ENCODE measurements at places on chromosomes 11 and 22. TPM values are rescaled to one million over a fixed set of nuclear protein-coding genes. Genes with fewer than 3 reads are reported as not detected.

FGF19 gene
- not detected for total RNA-seq

SEPTIN3 gene
- total RNA-seq: 1.2 TPM

FBLN1 gene
- 128 TPM for total RNA-seq

UVRAG gene
- total RNA-seq: 12.3 TPM

APOA5 gene
- not detected for total RNA-seq

ALX4 gene
- 34.2 TPM for total RNA-seq

SLC5A1 gene
- not detected for total RNA-seq

APOL3 gene
- total RNA-seq: not detected

CHRM1 gene
- not detected for total RNA-seq

OR6T1 gene
- not detected for total RNA-seq

FAT3 gene
- total RNA-seq: under 0.01 TPM

DNA sequence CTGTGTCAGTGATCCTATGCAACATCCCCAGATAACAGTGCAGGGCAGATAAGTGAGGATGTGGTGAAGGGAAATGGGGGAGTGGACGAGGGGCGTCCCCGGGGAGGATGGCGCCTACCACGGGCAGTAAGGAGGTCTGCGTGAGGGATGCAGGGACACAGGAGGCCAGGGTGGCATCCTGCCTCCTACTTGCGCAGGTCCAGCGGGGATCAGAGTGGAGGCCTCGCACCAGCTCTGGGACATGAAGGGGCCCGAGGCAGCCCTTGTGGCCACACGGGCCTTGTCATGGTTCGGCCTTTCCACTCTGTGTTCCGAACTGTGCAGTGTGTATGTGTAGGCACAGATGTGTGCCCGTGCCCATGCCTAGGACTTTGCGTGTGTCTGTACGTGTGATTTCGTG lies 1227.5 kb downstream of the BRD1 start:
- DNase-seq: no peak

GRCh38 chr11:34454308-34455032 lies 15.7 kb downstream of the CAT start:
- DNase-seq: peak; percentile 7

GRCh38 chr11:95913830-95914615 lies 9.9 kb downstream of the MTMR2 start:
- no peak for DNase-seq

DNA sequence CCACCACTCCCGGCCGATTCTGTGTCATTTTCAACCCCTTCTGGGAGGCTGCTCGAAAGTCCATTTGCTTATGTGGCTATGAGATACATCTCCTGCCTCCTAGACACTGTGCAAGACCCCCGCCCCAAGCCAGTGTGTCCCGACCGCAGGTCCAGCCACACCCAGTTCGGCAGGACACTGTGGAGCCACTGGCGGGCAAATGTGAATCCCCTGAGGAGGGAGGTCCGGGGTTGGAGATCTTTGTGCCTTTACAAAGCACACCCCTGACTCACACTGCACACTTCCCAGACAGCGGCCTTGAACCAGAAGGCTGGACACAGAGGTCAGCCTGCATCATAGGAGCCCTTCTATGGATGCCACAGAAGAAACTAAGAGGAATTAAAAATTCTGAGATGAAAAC lies 17.4 kb downstream of the FXYD6 start:
- DNase-seq: no peak

DNA sequence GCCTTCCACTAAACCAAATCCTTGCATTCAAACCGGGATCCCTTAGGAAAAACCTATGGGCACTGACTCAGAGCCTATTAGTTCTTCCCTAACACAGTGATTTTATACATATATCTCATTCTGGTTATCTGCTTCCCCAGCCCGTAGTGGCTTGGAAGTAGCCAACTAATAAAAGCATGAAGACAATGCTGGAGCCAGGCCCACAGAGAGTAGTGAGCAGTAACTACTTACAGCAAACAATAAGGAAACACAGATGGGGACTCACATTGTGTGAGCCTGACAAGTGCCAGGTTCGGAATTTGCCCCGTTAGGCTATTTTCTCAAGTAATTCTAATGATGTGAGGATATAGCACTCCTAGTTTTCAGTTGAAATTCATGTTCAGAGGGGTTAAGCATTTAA lies 83.3 kb upstream of the OR5AK2 start:
- no peak for DNase-seq

- no peak for DNase-seq
Measured at GRCh38 chr11:88015170-88015569, 160.1 kb downstream of the RAB38 start.

- DNase-seq: no peak
Measured at GRCh38 chr11:15884141-15884540, 472.2 kb downstream of the SOX6 start.

DNA sequence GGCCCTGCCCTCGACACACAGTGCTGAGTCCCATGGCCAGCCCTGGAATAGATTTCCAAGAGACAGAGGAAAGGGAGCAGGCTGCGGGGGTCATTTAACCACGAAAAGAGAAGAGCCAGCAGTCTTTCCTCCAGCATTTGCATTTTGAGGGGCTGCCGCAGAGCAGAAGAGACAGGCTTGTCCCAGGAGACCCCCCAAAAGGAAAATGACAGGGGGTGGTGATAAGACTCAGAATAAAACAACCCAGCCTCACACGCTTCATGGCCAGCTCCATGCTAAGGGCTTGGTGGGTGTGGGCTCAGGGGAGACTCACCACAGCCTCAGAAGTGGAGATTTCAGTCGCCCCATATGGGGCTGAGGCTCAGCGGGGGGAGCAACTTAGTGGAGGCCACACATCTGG lies 16.9 kb downstream of the TRIOBP start:
- DNase-seq: no peak

- no peak for DNase-seq
Measured at GRCh38 chr11:58652726-58653280, 30.3 kb downstream of the CNTF start.

GRCh38 chr11:4975436-4975835 lies 19.2 kb upstream of the OR51L1 start:
- no peak for DNase-seq

DNA sequence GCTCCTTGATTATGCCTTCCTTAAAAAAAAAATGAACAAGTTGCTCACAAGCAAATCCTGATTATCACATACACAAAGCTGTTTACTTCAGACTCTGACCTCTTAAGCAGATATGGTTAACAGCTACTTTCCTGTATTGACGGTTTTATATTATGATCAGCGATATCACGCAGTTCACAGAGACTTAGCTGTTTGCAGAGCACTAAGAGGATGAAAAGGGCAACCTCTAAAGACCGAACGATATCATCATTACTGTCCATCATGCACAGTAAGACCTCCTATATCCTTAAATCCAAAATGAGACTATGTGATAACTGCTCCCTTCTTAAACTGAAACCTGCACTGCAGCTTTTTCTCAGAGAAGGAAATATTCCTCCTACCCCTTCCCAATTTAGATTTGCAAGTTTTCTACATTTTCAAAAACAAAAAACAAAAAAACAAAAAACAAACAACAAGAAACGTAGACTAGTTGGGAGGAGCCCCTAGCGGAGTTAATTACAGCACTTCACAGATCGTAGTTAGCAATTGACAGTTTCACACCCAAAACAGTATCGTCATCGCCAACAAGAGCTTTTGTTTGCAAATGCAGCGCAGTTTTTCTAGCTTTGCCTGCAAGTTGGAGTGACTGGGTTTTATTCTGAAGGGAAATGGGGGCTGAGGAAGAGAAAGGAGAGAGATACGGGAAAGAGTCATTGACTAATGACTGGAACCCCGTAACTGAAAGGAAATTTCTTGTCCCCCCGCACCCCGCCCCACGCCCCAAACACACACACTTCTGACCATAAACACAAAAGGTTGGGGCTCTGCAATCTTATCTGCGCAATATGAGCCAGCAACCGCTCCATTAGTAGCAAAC lies 1.2 kb downstream of the DDX6 start:
- DNase-seq: peak; percentile 68

- no peak for DNase-seq
Measured at GRCh38 chr11:9576701-9577381, 3.4 kb downstream of the WEE1 start.

- DNase-seq: no peak
Measured at GRCh38 chr22:50014655-50015401, 2.3 kb upstream of the IL17REL start.

DNA sequence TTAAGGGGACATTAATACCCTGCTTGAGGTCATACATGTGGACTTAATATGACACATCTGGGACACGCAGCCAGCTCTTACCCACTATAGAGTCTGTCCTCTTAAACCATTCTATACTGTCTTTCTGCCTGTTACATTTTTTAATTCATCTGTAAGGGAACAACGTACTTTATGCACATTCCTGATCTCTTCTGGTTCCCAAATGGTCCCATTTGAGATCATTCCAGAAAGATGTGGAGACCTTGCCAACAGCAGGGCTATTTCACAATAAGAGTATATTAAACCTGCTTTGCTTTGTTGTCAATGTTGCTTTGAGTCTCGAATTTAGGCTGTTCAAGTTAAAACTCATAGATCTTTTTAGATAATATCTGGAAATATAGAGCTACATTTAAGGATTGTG lies 332.2 kb upstream of the RAG2 start:
- DNase-seq: no peak

GRCh38 chr11:64406221-64406946 lies 47.4 kb downstream of the RPS6KA4 start:
- peak; percentile 57 for DNase-seq

DNA sequence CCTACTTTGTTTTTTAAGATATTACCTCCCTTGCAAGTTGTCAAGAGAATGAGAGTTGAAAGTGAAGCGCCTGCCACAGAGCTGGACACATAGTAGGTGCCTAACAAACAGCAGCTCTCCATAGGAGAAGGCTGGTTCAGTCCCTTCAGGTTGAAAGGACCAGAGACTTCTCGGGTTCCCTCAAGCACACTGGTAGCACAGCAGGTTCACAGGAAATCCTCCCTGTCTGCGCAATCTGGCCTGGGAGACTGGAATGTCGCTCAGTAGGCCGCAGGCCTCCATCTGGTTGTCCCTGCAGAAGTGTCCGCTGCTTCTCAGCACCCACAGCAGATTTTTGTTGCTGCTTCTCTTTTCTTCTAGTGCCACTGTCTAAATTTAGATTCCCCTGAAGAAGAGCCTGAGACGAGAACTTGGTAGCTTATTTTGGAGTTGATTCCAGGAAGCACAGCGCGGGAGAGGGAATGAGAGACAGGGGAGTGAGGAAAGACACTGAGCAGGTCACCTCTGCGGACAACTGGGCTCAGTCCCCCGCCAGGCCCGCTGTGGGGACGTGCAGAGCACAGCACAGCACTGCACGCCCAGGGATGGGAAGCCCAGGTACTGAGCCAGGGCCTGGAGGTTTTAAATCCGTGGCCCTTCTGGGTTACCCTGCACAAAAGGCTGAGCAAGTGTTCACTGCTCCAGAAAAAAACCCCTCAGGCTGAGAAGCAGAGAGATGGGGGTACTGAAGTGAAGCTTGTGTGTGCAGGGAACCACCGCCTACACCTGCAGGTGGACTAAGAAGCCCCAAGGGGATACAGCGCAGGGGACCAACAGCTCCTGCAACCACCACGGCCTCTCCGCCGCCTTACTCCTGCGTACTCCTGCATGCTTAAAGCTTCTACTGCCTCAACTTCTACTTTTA lies 31.6 kb downstream of the RBX1 start:
- no peak for DNase-seq

- DNase-seq: no peak
Measured at GRCh38 chr11:57343825-57344224, 5.7 kb downstream of the P2RX3 start.

- no peak for DNase-seq
Measured at GRCh38 chr22:38487946-38488345, 18.2 kb downstream of the DDX17 start.

- DNase-seq: no peak
Measured at GRCh38 chr11:110028921-110029320, 64.3 kb upstream of the ZC3H12C start.

GRCh38 chr11:29251738-29252137 lies 765.1 kb downstream of the KCNA4 start:
- no peak for DNase-seq

- peak; percentile 29 for DNase-seq
Measured at GRCh38 chr11:104484804-104485554, 321.0 kb upstream of the PDGFD start.

DNA sequence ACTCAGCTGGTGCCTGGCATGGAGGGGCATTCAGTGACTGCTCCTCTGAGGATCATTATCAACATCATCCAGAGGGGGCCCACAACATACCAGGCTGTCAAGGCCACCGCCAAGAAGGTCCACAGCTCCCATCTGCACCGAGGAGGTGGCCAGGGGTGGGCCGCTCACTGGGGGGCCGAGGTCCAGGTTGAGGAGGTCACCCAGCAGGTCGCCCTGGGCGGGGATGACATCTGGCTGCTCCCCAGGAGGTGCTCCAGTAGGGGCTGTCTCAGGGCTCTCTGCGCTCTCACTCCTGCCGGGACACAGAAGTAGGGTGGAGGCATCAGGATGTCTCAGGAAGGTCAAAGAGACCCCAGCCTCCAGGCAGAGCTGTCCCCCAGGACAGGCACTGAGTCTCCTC lies 25.1 kb upstream of the RASL10A start:
- DNase-seq: no peak

DNA sequence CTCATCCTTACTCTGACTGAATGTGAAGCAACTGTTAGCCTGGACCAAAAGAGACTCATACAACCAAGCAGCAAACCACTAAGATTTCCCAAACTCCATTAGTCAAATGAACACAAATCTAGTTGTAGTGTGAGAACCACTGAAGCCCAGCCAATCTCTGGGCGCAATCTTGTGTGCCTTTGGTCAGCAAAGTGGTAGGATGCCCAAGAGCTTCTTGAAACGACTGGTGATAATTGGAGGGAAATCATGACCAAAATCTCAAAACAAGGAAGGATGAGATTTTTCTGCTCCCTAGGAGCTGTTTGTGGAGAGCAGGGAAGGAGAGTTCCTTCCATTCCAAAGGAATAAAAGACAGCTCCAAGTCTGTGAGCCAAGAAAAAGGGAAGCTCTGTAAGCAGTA lies 24.0 kb downstream of the F2 start:
- no peak for DNase-seq

DNA sequence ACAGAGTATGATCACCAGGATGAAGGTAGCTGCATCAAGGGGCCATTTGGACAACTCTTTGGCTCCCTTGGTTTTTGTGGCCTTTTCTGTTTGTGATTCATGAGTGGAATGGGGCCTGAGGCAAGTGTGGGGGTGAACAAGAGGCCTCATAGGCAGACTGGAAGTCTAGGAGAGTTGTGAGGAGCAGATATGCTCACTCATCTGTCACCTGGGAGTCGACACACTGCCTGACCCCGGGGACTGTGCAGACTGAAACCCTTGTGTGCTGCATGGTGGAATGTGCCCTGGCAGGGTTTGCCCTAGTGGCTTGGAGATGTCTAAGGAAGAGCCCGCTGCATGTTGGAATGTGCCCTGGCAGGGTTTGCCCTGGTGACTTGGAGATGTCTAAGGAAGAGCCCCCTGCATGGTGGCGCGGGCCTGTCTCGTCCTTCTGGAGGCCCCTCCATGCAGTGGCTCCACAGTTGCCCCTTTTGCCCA lies 60.0 kb downstream of the MED15 start:
- DNase-seq: no peak

DNA sequence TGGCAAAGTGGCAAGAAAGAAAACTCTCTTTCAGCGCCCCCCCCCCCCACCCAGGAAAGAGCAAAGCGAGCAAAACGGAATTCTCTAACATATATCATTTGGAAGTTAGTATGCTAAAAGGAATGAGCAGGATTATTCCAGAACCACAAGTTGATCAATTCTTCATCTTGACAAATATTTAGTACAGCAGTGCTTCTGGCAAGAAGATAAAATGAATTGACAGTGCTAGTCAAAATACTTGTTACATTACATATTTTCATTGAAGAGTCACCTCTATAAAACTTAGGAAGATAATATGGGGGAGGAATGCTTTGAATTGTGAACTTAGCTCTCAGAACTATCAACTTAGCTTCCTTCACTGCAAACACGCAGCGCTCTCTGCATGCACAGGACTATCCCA lies 377.4 kb downstream of the DYNC2H1 start:
- no peak for DNase-seq

GRCh38 chr22:38497869-38498268 lies 8.2 kb downstream of the DDX17 start:
- DNase-seq: no peak
